ENCODE measurements at places on chromosomes 1 and 21.

GRCh38 chr1:12603224-12603623 lies 14.8 kb downstream of the DHRS3 start:
- no peak for DNase-seq

DNA sequence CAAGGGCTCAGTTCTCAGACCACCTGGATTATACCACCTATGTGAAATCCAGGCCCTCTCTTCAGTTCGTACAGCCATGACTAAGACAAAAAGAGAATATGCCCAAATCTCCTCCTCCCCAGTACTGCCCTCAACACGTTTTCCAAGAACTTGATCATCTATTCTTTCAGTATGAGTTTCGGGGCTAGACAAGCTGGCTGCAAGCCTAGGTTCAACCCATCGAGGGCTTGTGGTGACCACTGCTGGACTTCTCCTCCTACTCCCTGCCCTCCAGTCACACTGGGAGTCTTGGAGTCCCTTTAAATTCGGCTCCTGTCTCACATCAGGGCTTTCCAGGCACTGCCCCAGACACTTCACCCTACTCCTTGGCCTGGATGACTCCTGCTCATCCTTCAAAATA lies 352.3 kb downstream of the KCNH1 start:
- DNase-seq: no peak

GRCh38 chr1:17122521-17123164 lies 3.4 kb upstream of the PADI2 start:
- peak; percentile 65 for DNase-seq

DNA sequence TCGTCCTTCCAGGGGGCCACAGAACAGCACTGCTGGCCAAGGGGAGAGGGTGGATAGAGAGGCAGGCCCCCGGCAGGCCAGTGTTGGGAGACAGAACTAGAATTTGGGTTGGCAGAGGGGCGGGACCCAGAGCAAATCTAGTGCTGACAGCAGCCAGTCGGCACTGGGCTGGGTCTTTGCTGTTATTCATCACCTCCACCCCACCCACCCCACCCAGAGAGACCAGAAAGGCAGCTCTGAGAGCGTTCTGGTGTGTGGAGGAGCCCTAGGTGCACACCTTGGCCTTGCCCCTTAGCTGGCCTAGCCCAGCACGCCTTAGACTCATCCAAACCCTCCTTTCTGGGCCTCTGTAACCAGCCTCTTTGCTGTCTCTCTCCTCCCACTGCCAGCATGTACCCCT lies 6.4 kb upstream of the PKP1 start:
- no peak for DNase-seq

- no peak for DNase-seq
Measured at GRCh38 chr1:224563666-224564065, 52.5 kb upstream of the CNIH3 start.

GRCh38 chr1:163772246-163772645 lies 450.5 kb downstream of the NUF2 start:
- DNase-seq: no peak
